ENCODE measurements at places on chromosomes 6 and 20.

DNA sequence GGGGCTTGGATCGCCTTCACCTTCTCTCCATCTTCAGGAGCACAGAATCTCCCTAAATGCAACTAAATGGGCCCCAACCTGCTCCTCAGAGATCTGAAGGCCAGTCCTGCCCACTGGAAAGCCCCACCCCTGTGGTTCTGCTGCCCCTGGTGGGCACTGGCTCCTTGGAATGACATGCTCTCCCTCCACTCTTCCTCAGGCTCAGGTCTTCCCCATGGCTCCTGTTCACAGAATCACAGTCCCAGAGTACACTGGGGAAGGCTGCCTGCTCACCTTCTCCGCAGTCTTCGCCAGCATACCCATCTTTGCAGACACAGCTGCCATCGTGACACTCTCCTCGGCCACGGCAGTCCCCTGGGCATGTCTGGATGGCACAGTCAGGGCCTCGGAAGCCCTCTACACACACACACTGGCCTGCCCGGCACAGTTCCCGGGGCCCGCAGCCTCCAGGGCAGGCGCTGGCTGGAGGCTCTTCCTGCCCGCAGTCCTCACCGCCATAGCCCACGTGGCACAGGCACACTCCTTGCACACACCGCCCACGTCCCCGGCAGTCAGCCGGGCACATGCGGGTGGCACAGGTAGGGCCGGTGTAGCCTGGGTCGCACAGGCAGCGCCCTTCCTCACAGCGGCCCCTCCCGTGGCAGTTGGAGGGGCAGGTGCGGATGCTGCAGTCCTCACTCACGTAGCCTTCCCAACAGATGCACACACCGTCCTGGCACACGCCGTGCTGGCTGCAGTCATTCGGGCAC is 13.6 kb downstream of the TNXB start:
- DNase-seq = no peak

DNA sequence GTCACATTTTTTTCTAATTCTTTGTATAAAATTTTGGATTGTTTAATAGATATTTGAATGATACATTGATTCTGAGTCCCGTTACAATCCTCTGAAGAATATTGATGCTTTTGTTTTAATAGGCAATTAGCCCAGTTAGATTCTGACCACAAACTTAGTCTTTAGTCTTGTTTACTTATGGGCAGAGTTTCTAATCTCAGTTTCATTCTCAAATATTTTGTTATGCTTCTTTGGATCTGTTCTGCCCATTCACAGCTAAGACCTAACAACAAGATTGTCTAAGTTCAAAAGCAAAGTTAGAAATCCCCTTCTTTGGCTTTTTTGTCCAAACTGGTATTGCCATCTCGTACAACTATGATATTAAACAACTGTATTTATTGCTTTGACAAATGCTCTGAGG is 58.0 kb downstream of the TBXT start:
- no peak for DNase-seq

- DNase-seq = no peak
Measured at GRCh38 chr6:21845018-21845417, 251.5 kb downstream of the SOX4 start.

GRCh38 chr20:40630099-40630498 is 58.9 kb downstream of the MAFB start:
- DNase-seq = no peak

GRCh38 chr20:33518071-33518470 is 28.2 kb downstream of the CBFA2T2 start:
- no peak for DNase-seq

GRCh38 chr6:138920906-138921305 is 67.1 kb downstream of the REPS1 start:
- peak; percentile 45 for DNase-seq

DNA sequence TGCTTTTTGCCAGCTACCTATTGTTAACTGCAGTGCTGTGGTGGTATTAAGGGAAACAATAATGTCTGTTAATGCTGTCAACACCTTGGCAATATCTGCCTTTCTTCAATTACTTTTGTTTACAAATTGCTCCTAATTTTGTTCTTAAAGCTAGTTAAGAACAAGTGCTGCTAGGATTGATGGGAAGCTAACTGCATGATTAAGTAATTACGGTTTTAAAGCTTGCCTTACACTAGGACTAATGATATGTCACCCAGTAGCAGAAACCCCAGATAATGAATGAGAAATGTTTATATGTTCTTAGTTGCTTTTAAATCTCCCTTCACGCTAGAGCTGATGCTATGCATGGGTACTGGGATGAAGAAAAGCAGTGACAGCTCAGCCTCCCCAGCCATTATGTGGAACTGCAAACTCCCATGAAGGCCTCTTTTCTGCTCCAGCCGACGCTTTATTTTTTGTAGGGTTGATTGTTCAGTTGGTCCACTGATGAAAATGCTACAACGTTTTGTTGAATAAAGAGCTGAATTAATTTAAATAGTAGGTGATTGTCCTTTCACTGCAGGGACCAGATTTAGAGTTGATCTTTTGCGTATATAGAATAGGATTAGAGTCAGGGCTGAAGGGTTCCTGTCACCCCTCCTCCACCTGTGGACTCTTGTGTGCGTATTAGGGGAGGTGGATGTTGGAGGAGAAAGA is 610.5 kb downstream of the TFAP2B start:
- no peak for DNase-seq

- DNase-seq = no peak
Measured at GRCh38 chr6:1670711-1671462, 61.2 kb downstream of the FOXC1 start.

DNA sequence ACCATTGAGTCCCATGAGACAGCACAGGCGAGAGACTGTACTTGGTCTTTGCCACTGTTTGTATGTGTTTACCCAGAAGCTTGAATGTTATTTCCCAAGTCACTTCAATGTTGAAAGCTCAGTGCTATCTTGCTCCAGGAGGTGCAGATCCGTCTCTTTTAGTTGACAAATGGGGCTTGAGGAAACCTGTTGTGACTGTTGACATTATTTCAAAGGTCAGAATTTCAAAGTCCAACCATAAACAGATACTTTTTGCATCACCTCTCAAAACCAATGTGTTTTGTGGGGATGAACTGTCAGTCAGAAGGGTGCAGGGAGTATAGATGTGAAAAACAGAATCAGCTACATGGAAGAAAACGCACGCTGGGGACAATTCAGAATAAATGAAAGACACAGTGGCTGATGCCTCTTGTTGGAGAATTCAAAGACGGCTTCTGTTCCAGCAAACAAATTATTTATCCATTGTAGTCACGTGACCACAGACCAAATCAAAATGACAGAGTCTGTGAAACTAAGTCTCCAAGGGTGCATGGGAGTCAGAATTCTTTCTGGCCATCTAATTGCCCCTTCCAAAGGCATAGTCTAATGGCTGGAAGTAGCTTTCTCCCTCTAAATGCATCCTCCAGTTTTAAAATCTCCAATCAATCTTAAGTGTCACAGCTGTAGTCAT is 83.7 kb downstream of the MYLK4 start:
- no peak for DNase-seq

GRCh38 chr6:42106112-42107023 is 36.1 kb downstream of the C6orf132 start:
- DNase-seq = no peak

- DNase-seq = no peak
Measured at GRCh38 chr20:57688864-57689263, 21.0 kb downstream of the PMEPA1 start.

GRCh38 chr6:135419162-135419561 is 78.4 kb downstream of the AHI1 start:
- no peak for DNase-seq
